ENCODE measurements at places on chromosomes 4 and X. TPM values are rescaled to one million over a fixed set of nuclear protein-coding genes. Genes with fewer than 3 reads are reported as not detected.

GRCh38 chr4:67083496-67083895 lies 461.8 kb downstream of the CENPC start:
- H3K27ac ChIP-seq, result no peak overlapping the region
- H3K4me1 ChIP-seq, result no peaks in the 10 kb centered on the region
- DNase-seq, result no peak
- no peaks in the 10 kb centered on the region for H3K27me3 ChIP-seq

- no peaks in the 10 kb centered on the region for H3K36me3 ChIP-seq
- H3K27ac ChIP-seq, result no peak overlapping the region
- no peaks in the 10 kb centered on the region for H3K27me3 ChIP-seq
- no peak overlapping the region for H3K4me3 ChIP-seq
- no peaks in the 10 kb centered on the region for H3K4me1 ChIP-seq
These were observed 102.7 kb downstream of the CNKSR2 start for GRCh38 chrX:21476909-21477308.

GRCh38 chr4:17232566-17233253 lies 279.2 kb downstream of the QDPR start:
- peaks cover 7% of the 10 kb centered on the region for H3K4me1 ChIP-seq
- H3K4me3 ChIP-seq, result no peak overlapping the region

- H3K36me3 ChIP-seq, result no peaks in the 10 kb centered on the region
- H3K27me3 ChIP-seq, result no peaks in the 10 kb centered on the region
- H3K27ac ChIP-seq, result no peak overlapping the region
- H3K4me1 ChIP-seq, result peaks cover 18% of the 10 kb centered on the region
These were observed 9.5 kb downstream of the FRG2 start for GRCh38 chr4:190017357-190018200.

DNA sequence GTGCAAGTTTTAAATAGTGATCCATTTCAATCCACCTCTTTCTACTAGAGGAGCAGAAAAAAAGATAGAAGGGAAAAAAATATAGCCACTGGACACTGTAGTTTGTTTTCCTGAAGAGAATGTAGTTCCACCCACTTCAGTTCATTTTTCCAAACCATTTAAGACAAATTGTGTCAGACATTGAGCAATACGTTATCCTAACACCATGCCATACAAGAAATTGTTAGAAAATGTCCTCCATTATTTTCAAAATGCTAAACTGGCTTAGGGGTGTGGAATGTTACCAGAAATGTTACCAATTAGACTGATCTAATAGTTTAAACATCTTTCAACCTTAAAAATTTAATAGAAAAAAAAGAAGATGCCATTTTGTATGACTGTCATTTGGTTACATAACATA lies 48.6 kb upstream of the ETNPPL start:
- H3K27me3 ChIP-seq, result no peaks in the 10 kb centered on the region
- no peak overlapping the region for H3K27ac ChIP-seq
- no peak overlapping the region for H3K4me3 ChIP-seq
- no peaks in the 10 kb centered on the region for H3K36me3 ChIP-seq
- no peaks in the 10 kb centered on the region for H3K4me1 ChIP-seq
- DNase-seq, result no peak

- no peaks in the 10 kb centered on the region for H3K4me1 ChIP-seq
- no peak overlapping the region for H3K4me3 ChIP-seq
- no peak for DNase-seq
- no peaks in the 10 kb centered on the region for H3K27me3 ChIP-seq
- no peaks in the 10 kb centered on the region for H3K36me3 ChIP-seq
These were observed 33.9 kb downstream of the RTL3 start for GRCh38 chrX:78624962-78625909.

DNA sequence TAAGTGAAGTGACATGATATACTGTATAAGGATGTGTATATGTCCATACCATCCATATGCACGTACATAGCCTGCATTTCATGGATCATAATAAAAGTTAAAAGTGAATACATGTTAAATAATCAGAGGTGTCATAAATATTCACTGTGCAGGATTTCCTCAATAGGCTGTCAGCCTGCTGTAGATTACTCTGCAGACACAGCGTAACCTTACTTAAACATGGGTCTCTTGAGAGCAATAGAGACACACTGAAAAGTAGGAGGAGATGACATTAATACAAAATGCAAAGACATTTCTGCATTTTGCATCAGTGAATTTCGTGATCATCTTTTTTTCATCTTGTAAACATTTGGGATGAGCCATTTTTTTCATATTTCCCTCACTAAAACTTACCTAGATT lies 955.2 kb upstream of the DIAPH2 start:
- no peaks in the 10 kb centered on the region for H3K4me1 ChIP-seq
- DNase-seq, result no peak
- no peak overlapping the region for H3K27ac ChIP-seq
- H3K27me3 ChIP-seq, result no peaks in the 10 kb centered on the region
- H3K36me3 ChIP-seq, result no peaks in the 10 kb centered on the region

- H3K36me3 ChIP-seq, result no peaks in the 10 kb centered on the region
- DNase-seq, result no peak
- H3K4me3 ChIP-seq, result no peak overlapping the region
- no peaks in the 10 kb centered on the region for H3K27me3 ChIP-seq
- no peak overlapping the region for H3K27ac ChIP-seq
- H3K4me1 ChIP-seq, result no peaks in the 10 kb centered on the region
These were observed 37.7 kb downstream of the GPR82 start for GRCh38 chrX:41761702-41762101.

BCORL1 gene
- total RNA-seq, result 6.1 TPM

ESX1 gene
- total RNA-seq, result not detected

ZXDB gene
- 9.1 TPM for total RNA-seq

PGAM4 gene
- not detected for total RNA-seq

Data from vagina (tissue), 2 donors.